A172 (cell line): ENCODE measurements at places on chromosomes 1 and 21. TPM values are rescaled to one million over a fixed set of nuclear protein-coding genes. Genes with fewer than 3 reads are reported as not detected.

Gene PLPPR5
- total RNA-seq: not detected in 2 replicates

Gene PSMA5
- total RNA-seq: 142 and 190 TPM in 2 replicates

Gene PGLYRP3
- total RNA-seq: not detected in 2 replicates

Gene SPATA1
- total RNA-seq: not detected in 2 replicates

Gene COL9A2
- total RNA-seq: 0.67 and 0.90 TPM in 2 replicates

Gene G0S2
- total RNA-seq: not detected in 2 replicates

Gene KPRP
- total RNA-seq: not detected in 2 replicates

Gene LCE6A
- total RNA-seq: not detected in 2 replicates

Gene LRRIQ3
- 2.7 and 3.0 TPM in 2 replicates for total RNA-seq

Gene C1orf35
- total RNA-seq: 31.7 and 31.8 TPM in 2 replicates

Gene UQCRHL
- 0.84 and 1.5 TPM in 2 replicates for total RNA-seq

Gene BCAS2
- 85.1 and 104 TPM in 2 replicates for total RNA-seq

Gene PLA2G2F
- total RNA-seq: not detected in 2 replicates

Gene CAMK1G
- not detected in 2 replicates for total RNA-seq

Gene EDN2
- total RNA-seq: 1.3 and 2.6 TPM in 2 replicates

Gene EFNA4
- 20.3 and 21.7 TPM in 2 replicates for total RNA-seq

Gene TMEM39B
- 1.5 and 3.0 TPM in 2 replicates for total RNA-seq

Gene CRTC2
- total RNA-seq: 14.5 and 16.6 TPM in 2 replicates

Gene EXOC8
- 15.9 and 19.4 TPM in 2 replicates for total RNA-seq

GRCh38 chr1:178688244-178688643 lies 36.8 kb upstream of the RALGPS2 start:
- no peak for DNase-seq

DNA sequence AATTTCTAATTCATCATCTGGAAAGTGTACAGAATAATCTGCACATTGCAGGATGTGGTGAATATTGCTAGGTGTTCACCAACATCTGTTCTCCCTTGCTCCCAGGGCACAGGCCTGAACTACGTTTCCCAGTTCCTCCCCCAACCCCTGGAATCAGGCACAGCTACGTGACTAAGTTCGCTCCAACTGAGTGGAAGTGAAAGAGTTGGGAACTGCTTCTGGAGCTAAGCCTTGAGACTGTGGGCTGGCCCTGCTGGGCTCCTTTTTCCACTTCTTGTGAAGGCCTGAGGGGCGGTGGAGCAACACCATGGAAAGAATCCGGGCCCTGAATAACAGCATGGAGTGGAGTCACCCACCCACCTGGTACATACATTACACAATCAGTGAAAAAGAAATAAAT lies 534.6 kb downstream of the SMYD3 start:
- no peak for DNase-seq

DNA sequence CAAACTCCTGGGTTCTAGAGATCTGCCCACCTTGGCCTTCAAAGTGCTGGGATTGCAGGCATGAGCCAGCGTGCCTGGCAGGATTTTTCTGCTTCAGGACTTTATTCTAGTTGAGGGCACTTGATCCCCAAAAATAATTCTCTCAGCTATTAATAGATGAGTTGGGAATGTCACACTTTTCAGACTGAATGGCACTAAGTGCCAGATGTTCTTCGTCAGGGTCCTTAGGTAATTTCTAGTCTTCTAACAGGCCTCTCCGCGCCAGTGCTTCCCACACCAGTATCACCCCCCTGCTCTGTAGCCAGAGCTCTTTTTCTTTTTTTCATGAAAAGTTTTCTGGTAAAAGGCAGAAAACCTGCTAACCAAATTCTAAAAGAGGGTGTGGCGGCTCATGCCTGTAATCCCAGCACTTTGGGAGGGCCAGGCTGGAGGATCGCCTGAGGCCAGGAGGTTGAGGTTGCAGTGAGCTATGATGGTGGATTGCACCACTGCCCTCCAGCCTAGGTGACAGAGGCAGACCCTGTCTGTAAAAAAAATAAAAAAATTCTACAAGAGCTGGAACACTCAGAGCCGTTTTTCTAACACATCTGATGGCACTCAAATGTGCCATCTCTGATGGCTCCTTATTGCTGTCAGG lies 6.1 kb upstream of the SARS1 start:
- DNase-seq: no peak

DNA sequence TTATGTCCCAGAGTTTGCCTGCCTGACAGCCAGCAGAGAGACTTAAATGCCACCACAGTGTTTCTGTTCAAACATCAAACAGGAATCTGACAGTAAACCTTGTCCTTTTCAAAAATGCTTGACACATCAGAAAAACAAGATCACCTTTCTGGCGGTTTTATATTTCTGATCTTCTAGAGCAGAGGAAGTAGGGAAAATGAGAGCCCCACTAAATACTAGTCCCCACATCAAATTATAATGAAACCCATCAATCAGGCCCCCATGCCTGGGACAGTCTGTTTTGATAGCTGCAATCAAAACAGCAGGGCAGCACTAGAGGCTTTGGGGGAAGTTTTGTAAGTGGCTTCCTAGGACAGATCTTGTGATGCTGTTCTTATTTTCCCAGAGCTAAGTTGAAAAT lies 129.3 kb downstream of the CNIH3 start:
- no peak for DNase-seq

GRCh38 chr1:197776351-197777105 lies 1.2 kb upstream of the DENND1B start:
- peak; percentile 82 for DNase-seq

GRCh38 chr1:50851034-50851433 lies 109.0 kb downstream of the FAF1 start:
- no peak for DNase-seq

DNA sequence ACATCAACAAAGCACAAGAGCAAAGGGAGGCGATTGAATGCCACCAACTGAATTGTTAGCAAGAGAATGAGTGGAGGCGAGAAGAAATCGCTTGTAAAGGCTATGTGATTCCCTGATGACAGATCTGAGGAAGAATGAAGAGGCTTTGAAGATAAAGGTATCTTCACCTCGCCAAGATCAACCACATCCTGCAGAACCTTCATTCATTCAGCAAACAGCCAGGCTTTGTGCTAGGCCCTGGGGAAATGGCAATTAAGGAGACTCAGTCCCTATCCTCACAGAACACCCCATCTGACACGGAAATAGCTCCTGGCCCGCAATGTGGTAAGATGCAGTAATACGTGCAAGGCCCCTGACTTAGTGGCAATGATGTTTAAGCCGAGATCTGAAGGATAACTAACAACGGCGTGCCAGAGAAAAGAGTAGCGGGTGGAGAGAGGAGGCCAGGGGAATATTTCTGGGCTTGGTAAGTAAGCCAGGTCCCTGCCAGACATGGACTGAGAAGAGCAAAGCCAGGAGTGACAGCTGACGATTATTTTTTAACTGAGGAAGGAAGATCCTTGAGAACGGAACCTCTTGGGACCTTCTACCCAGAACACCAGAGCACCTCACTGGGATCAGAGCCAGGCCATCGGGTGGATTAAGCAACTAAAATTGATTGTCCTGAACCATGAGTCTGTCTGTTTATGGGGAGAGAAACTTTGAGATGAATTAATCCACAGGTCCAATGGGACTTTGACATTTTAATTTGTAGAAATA lies 4.6 kb upstream of the VSIG8 start:
- DNase-seq: no peak

- no peak for DNase-seq
Observed at GRCh38 chr1:89429062-89429461, 65.2 kb downstream of the GBP6 start.

GRCh38 chr1:56357927-56358690 lies 221.3 kb downstream of the PLPP3 start:
- no peak for DNase-seq

GRCh38 chr1:3657578-3658230 lies 5.4 kb downstream of the TP73 start:
- no peak for DNase-seq

- no peak for DNase-seq
Observed at GRCh38 chr1:27973771-27974416, 14.1 kb downstream of the XKR8 start.

GRCh38 chr1:147850737-147851136 lies 51.9 kb upstream of the GJA8 start:
- DNase-seq: no peak

- DNase-seq: peak; percentile 23
Observed at GRCh38 chr1:37890378-37891014, 31.1 kb upstream of the MTF1 start.

- no peak for DNase-seq
Observed at GRCh38 chr1:246383239-246383589, 123.9 kb downstream of the SMYD3 start.

DNA sequence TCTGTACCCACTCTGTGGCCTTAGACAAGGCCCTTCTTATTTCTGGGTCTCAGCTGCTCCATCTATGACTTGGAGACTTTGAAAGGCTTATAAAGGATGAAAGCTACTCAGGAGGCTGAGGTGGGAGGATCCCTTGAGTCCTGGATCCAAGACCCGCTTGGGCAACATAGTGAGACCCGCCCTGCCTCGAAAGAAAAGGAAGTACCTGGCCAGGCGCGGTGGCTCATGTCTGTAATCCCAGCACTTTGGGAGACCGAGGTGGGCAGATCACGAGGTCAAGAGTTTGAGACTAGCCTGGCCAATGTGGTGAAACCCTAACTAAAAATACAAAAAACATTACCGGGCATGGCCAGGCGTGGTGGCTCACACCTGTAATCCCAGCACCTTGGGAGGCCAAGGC lies 13.4 kb downstream of the ID3 start:
- DNase-seq: no peak

GRCh38 chr1:206606867-206607266 lies 5.4 kb downstream of the EIF2D start:
- DNase-seq: peak; percentile 46

- peak; percentile 75 for DNase-seq
Observed at GRCh38 chr1:198686069-198686728, 47.4 kb downstream of the PTPRC start.

- DNase-seq: no peak
Observed at GRCh38 chr1:231144416-231145193, 17.3 kb upstream of the TRIM67 start.

- DNase-seq: no peak
Observed at GRCh38 chr1:47325528-47325927, 8.1 kb upstream of the CMPK1 start.

- DNase-seq: no peak
Observed at GRCh38 chr1:44472620-44473525, 67.8 kb downstream of the RNF220 start.

DNA sequence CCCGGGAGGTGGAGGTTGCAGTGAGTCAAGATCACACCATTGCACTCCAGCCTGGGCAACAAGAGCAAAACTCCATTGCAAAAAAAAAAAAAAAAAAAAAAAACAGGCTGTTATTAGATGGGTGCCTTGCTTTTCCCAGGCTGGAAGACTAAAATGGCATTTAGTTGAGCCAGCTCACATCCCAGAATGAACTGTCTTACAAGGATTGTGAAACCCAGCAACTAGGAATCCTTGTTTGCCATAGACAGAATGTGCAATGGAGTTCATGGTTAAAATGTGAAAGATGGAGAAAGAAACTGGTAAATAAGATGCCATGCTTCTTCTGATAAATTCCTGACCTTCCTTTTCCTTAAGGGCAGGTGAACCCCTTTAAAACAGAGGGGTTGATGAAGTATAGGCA lies 215.8 kb upstream of the GREM2 start:
- DNase-seq: no peak

- DNase-seq: peak; percentile 81
Observed at GRCh38 chr1:185500001-185500626, 183.1 kb upstream of the IVNS1ABP start.

DNA sequence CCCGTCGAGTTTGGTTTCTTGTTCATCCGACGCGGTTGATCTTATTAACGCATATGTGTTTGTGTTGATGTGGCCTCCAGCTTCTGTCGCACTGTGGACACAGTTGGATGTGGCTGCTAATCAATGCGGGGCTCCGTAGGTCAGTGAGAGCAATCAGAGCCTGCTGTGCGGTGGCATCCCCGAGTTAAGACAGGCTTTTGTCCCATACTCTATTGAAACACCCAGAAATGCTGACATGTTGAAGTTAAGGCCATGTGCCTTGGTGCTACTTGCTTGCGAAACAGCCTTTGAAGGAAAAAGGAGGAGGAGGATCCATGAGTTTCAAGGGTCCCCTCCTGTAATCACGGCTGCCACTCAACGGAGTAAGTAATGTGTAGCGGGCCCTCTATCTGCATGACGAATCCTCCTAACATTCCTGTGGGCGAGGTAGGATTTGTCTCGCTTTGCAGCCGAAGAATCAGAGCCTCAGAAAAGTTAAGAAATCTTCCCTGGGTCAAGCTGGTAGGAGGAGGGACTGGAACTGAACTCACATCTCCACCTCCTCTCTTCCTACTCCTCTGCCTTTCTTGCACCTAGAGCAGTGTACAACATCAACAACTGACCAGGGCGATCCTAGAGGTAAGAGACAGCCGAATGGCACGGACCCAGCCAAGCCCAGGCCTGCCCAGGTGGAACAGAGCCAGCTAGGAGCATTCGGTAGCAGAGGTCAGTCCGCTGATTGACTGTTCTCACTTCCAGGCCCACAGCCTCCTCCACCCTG lies 19.5 kb downstream of the PDE9A start:
- DNase-seq: peak; percentile 92

GRCh38 chr1:46458846-46459245 lies 30.8 kb upstream of the DMBX1 start:
- DNase-seq: no peak

GRCh38 chr1:177984136-177984525 lies 14.3 kb upstream of the SEC16B start:
- peak; percentile 73 for DNase-seq

- DNase-seq: no peak
Observed at GRCh38 chr1:173453982-173454381, 23.2 kb upstream of the PRDX6 start.

- DNase-seq: no peak
Observed at GRCh38 chr1:25538191-25538767, 5.1 kb upstream of the LDLRAP1 start.

GRCh38 chr1:201226178-201226514 lies 35.5 kb downstream of the IGFN1 start:
- DNase-seq: no peak

DNA sequence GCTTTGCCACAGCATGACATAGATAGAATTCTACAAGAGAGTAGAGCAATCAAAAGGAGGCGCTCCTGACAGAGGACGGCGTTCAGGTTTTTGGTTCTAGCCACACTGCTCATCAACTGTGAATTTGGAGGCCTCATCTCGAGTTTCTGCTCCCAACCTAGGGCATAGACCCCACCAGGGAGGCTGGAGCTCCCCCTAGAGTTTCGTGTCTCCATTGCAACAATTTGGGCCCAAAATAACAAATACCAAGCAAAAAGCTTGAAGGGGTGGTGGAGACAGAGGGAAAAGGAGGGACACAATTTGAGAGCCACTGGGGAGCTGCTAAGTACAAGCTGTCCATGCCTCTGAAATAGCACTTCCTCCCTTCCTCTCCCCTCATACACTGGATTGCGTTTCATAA lies 297.0 kb downstream of the GPATCH2 start:
- peak; percentile 29 for DNase-seq

GRCh38 chr1:171798765-171799164 lies 17.3 kb downstream of the METTL13 start:
- DNase-seq: no peak

DNA sequence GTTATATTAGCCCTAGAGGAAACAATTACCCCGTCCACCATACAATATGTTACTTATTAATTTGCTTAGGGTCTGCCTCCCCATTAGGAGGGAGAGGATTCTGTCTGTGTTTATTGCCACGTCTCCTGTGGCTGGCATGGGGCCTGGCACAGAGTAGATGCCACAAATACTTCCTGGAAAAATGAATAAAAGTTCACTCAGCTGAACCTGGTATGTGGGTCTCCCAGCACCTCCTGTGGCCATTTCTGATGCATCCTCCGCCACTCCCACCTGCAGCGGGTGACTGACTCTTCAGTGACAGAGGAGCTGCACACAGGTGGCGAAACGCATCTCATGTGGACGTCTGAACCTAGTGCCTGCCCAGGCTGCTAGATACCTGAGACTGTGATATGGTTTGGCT lies 112.7 kb downstream of the CLIC6 start:
- DNase-seq: no peak
